ENCODE measurements at places on chromosomes 1 and 21.

DNA sequence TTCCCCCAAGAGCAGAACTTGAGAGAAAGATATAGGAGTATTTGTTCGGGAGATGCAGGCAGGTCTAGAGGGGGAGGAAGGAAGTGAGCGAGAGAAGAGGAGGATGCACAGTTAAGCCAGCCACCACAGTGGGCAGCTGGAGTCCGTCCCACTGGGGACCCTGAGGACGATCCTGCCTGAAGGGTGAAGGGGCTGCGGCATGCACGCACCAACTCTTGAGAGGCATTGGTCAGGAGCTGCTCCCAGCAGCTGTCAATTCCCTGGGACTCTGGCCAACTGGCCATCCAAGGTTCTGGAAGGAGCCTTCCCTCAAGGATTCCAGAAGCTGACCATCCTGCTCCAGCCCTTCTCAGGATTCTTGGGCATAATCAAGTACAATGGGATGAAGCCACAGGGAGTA, 246.9 kb downstream of the MATN1 start:
- no peak for DNase-seq

DNA sequence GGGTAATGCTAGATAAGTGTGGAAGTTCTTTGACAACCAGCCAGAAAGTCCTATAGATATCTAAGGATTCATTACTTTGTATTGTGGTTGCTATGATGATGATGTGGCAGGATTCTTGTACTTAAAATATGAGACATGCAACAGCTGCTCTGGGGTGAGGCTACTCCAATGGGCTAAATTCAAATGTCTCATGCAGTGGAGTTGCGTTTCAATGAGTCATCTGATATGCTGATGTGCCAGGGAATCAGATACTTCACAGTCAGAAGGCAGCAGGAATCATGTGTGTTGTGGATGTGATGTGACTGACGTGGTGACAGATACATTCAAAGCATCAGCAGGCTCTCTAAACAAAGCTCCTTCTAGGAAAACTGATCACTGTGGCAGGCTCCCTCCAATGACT, 66.5 kb downstream of the TSEN15 start:
- DNase-seq: no peak

- DNase-seq: no peak
Observed at GRCh38 chr1:205985330-205986005, 17.7 kb downstream of the RAB7B start.

DNA sequence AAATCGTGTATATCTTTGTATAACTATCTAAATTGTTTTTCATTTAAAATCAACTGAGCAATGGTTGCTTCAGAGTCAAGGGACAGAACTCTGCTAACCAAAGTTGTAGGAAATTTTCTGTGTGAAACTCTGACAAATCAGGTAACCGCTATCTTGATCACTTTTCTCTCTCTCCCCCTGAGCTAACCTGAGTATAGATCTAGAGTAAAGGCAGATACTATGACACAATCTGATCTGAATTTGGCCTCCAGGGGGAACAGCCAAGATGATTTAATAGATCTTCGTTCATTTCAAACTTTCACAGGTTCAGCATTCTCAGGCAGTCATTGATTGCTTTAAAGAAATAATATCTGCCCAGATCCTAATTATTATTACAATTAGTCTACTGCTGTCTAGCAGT, 472.8 kb downstream of the NUF2 start:
- DNase-seq: no peak

GRCh38 chr1:241821363-241821762, 26.6 kb upstream of the EXO1 start:
- no peak for DNase-seq

GRCh38 chr1:232690285-232690935, 60.5 kb upstream of the SIPA1L2 start:
- no peak for DNase-seq

GRCh38 chr1:167443757-167444156, 74.6 kb downstream of the CD247 start:
- DNase-seq: no peak

GRCh38 chr1:39272027-39272797, 67.7 kb downstream of the MACF1 start:
- DNase-seq: peak; percentile 70

- DNase-seq: no peak
Observed at GRCh38 chr1:243595527-243596210, 254.4 kb downstream of the AKT3 start.

- DNase-seq: no peak
Observed at GRCh38 chr1:165445388-165445787, 462 bp upstream of the RXRG start.

DNA sequence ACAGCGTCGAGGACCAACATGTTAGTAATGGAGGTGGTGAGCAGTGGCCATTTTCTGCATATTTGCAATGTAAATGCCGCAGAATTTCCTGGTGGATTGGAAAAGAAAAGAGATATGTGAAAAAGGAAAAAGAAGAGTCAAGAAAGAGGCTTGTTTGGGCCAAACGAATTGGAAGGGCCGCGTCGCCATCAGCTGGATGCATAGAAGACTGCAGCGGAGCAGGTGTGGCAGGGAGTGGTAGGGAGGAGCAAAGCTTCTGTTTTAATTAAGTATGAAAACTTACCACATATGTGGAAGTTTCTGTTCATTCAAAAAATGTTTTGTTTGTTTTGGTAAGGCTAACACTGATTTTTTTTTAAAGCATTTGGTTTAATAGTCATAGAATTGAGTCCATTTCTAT, 690.7 kb downstream of the NCAM2 start:
- no peak for DNase-seq

- no peak for DNase-seq
Observed at GRCh38 chr1:83882906-83883305, 116.0 kb downstream of the TTLL7 start.

- no peak for DNase-seq
Observed at GRCh38 chr1:197336571-197336970, 68.5 kb downstream of the CRB1 start.

DNA sequence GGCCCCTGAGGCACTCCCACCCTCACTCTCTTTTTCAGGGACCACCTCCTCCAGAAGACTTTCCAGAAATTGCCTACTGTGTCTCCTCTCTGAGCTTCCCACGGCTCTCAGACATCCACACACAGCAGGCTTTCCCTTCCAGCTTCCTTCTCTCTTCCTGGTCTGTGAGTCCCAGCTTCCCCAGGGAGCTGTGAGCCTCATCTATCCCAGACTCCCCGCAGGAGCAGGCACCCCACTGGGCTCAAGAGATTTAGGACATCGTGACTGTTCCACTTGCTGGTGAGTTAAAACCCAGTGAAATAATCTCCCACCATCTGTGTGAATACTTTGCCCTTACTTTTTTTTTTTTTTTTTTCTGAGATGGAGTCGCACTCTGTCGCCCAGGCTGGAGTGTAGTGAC, 22.0 kb upstream of the PRELP start:
- DNase-seq: no peak

DNA sequence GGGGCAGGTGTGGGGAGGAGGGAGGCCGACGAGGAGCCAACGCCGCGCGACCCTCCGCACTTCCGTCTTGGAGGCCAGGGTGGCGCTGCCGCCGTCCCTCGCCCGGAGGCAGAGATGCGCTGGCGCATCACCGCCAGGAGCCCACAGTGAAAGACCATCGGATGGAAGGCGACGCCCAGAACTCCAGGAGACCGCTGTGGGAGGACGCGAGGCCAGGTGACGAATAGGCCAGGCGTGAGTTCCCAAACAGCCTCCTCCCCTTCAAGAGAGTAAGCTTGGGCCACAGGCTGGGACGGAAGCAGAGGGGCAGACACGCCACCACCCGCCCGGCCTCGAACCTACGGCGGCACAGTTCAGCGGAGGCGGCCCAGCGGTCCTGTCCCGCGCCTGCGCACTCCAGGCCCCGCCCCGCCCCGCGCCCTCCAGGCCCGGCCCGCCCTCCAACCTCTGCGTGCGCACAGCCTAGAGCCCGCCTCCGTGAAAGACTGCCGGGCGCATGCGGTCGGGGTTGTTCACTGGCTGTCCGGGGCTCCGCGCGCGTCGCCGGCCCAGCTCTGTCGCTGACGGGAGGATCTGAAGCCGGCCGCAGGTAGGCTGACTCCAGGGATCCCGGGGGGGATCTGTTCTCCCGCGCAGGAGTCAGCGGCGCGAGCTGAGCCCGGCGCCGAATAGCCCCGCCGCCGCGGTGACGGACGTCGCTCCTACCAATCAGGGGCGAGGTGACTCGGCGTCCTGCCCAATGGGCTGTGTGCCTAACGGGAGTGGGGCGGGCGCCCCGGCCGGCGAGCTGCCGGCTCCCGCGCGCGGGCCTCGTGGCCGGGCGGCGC, at the start of gene CTPS1:
TSS of gene CTPS1 (plus strand) at position 456 of the 827 bp plus-strand sequence. CDS start 3,595 bp downstream, outside the sequence.
- peak; percentile 97 for DNase-seq

DNA sequence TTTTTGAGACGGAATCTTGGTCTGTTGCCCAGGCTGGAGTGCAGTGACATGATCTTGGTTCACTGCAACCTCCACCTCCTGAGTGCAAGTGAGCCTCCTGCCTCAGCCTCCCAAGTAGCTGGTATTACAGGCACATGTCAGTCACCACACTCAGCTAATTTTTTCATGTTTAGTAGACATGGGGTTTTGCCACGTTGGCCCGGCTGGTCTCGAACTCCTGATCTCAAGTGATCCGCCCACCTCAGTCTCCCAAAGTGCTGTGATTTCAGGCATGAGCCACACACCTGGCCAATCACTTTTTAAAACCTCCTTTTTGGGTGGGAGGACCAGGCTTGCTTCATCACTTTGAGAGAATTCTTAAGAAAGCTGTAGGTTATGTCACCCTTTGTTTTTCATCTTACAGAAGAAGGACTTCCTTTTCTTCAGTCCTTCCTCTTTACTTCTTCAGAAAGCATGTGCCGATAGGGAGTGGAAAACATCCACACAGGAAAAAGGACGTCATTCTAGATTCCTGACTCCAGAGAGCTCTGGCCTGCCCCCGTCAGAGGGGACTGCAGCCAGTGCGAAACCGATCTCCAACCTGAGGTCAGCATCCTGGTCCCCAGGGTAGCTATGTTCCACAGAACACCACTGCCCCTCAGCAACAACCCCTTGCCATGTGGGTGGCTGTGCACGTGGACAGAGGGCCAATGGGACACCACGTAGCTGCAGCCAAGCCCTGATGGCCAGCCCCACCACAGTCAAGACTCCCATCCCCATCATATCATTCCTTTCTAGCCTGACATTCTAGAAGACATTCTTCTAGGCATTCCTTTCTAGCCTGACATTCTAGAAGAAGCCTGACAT, 21.9 kb downstream of the NCF2 start:
- no peak for DNase-seq

GRCh38 chr1:244234009-244234643, 183.0 kb downstream of the ZBTB18 start:
- DNase-seq: no peak

DNA sequence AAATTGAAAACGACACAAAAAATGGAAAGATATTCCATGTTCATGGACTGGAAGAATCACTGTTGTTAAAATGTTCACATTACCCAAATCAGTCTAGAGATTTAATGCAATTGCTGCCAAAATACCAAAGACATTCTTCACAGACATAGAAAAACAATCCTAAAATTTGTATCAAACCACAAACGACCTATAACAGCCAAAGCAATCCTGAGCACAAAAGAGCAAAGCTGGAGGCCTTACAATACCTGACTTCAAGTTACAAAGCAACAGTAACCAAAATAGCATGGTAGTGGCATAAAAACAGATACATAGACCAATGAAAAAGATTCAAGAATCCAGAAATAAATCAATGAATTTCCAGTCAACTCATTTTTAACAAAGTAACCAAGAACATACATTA, 1077.3 kb downstream of the KCNT2 start:
- no peak for DNase-seq

DNA sequence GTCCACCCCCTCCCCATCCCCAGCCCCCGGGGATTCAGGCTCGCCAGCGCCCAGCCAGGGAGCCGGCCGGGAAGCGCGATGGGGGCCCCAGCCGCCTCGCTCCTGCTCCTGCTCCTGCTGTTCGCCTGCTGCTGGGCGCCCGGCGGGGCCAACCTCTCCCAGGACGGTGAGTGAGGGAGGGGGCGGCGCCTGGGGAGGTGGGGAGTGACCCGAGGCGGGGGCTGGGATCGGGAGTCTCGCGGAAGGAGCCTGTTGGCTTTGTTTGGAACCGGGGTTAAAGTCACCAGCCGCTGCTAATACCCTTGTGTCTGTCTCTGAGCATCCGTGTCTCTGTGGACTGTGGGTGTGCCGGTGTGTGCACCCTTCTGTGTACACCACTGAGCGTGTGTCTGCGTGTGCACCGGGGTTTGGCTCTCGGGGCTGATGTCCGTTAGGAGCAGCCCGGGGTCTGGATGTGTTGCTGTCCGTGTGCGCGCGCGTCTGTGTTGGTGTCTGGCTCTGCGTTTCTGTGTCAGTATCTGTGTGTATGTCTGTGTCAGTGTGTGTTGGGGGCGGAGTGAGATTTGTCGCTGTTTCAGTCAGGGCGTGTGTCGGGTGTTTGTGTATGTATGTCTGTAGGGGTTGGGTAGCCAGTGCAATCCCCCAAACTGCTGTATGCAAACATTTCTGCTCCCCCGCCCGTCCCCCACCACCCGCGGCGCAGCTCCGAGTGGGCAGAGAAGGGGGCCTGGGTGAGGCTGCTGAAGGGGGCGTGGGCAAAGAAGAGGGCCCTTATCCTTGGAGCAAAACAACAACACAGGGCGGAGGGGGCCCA, 480 bp downstream of the CADM3 start:
- no peak for DNase-seq

DNA sequence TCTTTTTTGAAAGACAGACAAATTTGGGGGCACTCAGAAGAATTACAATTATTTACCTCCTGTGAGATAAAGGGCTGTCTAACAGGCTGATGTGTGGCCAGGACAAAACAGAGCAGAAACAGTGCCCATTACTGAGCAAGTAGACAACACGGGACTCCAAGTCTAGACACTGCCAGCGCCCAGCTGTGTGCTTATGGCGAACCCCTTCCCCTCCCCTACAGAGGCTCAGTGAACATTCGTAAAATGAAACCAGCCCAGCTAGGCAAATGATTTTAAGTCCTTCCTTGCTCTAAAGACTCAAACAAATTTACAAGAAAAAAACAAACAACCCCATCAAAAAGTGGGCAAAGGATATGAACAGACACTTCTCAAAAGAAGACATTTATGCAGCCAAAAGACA, 91.1 kb downstream of the RUNX1 start:
- no peak for DNase-seq

DNA sequence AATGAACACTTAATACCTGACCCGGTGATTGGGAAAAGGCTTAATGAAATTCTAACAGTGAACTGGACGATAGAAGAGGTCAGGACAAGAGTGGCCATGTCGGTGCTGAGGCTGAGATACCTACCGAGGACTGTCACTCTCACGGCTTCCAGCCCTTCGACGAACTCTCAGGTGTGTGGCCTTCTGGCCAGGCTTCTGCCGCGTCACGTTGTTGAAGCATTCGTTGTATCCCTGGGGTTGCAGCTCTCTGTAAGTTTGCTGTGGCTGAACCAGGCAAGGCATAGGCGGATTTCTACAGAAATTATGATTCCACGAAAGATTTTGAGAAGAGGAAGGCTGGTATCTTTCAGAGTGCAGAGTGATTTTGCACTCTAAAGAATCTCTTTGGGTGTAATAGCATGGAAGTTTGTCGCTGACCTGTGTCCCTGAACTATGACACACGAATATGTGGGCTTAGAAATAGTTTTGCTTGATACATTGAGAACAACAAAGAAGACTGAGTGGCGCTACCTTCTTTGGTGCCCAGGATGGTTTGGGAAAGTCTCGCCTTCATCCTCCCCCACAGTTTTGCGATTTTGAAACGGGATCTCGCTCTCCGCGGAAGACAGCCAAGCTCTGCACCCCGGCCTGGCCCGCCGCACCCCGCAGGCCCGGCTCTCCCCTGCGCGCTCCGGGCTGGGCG, 403 bp upstream of the EPHX4 start:
- DNase-seq: no peak

Data from hippocampal formation (tissue), 2 donors.